ENCODE measurements at places on chromosomes 1 and 21.
A peak's percentile ranks its signal among the peaks of the same experiment; 100 is the strongest.

DNA sequence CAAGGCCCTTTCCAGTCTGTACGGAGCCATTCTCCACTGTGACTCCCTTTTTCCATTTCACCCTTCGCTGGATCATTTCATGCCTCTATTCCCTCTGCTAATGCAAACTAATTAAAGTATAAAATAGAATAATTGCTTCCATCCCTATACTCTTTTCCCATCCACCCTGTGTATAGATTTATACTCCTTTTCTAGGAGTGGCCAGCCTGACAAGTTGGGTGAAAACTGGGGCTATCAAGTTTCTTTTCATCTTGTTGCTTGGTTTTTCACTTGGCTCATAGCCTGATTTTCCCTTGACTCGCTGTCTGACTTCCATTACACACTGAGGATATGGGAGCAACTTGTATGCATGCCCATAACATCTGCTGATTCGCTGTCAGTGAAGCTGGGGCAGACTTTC, 107.0 kb downstream of the PLXNA2 start:
- no peak for DNase-seq

DNA sequence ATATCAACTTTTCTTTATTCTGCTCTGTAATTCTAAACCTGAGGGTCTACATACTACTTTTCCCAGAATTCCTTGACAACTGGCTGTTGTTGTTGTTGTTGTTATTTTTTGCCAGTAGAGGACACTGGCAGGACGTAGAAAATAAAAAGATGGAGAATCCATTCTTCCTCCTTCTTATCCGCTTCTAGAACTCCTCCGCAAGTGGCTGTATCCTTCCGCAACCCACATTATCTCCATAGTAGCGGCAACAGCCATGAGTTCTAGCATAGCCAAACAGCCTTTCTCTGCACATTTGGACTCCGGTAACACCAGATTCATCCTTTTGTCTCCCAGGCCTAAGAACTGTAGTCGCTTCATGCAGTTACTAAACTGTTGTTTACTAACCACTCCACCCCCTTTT, 91.1 kb upstream of the CACHD1 start:
- no peak for DNase-seq

GRCh38 chr1:205318231-205318991, 3.1 kb downstream of the NUAK2 start:
- no peak for DNase-seq

GRCh38 chr1:166915042-166915441, 39.0 kb upstream of the TADA1 start:
- no peak for DNase-seq

DNA sequence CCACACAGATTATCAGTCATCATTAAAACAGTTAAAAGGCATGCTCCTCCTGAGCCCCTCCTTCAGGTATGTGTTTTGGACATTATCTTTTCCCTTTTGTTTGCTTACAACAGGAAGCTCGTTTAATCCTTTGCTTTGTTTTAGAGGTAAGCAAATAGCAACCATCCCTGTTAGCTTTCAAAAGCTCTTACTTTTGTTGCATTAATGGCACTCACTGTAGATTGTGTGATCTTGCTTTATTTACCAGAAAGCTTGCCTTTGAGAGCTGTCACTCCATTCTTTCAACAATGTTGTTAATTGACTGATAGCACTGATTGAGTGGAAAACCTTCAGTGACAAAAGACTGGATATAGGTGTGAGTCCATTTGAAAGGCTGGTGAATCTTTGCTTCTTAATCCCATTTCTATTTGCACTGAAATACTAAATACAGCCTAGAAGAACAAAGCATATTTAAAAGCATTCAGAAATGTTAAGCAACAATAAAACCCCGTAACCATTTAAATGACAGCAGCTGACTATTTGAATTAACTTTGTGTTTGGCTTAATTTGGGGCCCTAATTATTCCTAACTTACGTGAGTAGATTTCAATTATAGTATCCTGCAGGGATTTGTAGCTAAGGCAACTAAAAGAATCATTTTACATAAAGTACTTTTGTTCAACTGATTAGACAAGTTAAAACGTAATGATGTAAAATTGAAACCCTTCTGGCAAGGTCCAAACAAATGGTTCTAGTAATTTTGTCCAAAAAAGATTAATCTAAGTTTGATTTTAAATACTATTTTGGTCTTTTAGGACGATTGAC, 48.3 kb downstream of the ADGRL2 start:
- DNase-seq: no peak

DNA sequence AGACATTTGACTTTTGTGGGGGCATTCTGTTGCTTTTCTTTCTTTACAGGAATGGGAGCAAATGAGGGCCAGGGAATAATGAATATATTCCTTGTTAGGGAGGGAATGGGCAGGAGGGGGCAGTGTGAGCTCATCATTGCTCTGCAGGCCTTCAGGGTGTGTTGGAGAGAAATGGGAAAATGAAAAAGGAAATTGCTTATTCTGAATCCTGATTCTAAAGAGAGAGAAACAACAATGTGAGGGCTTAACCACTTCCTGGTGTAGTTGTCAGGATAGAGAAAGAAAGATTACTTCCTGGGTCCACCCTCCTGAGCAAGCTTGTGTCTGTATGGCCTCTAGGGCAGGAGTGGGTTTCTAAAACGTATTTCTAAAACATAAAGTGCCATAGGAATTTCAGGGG, 28.3 kb downstream of the VANGL2 start:
- DNase-seq: no peak

GRCh38 chr1:232943679-232944252, 6.6 kb upstream of the NTPCR start:
- DNase-seq: no peak

- DNase-seq: no peak
These were observed 6.5 kb downstream of the CD55 start for GRCh38 chr1:207328004-207328403.

GRCh38 chr1:230307213-230307612, 118.9 kb downstream of the PGBD5 start:
- no peak for DNase-seq

DNA sequence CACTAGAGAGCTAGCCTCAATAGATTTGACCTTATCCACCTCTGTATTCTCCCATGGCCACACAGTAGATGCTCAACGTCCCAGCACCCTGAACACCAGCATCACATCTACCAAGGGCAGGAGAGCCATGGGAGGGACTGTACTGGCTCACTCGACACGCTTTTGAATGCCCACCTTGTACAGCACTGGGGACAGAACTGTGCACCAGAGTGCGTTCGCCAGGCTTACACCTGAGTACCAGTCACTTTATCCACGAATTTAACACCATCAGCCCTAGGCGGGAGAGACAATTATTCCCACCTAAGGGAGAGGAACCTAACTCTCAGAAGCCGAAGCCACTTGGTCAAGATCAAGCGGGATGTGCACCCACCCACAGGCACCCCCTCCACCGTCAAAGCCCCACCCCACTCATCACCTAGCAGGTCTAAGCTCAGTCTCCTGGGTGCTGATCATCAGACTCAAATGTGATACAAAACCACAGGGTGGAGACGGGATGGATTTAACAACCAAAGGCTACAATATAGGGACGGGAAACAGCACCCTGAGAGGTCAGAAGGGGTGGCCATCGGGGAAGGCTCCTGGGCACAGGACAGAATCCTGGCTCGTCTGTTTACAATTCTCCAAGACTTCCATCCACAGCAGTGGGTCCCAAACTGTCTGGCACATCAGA, 110.5 kb downstream of the GLIS1 start:
- no peak for DNase-seq

GRCh38 chr1:44108241-44108640, 10.4 kb upstream of the KLF17 start:
- DNase-seq: no peak

DNA sequence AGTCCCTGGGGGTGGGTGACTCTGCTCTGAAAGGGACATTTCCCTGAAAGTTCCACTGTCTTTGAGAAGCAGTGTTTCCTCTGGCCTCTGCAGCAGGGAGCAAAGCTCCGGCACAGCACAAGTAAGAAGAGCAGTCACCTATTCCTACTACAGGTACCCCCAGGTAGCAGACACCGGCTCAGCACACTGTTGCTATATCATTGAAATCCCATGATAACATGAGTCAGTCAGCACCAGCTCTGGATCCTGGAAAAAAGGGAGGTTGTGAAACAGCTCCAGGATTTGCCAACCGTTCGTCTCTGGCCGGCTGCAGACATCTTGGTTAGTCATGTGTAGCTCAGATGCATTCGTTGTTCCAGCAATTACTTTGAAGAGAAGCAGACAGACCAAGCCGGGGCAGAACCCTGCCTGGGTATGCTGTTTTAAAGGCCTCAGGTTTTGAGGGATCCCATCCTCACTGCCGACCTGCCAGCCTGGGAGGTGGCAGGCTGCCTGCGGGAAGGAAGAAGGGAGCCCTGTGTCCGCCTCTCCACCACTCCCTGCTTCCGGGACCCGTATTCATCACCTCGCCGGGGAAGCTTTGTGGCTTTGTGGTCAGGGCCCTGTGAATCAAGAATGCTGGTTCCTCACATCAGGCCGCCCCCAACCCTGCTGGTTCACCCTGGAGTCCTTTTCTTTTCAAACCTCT, 139.2 kb downstream of the CLIC6 start:
- peak; percentile 32 for DNase-seq

DNA sequence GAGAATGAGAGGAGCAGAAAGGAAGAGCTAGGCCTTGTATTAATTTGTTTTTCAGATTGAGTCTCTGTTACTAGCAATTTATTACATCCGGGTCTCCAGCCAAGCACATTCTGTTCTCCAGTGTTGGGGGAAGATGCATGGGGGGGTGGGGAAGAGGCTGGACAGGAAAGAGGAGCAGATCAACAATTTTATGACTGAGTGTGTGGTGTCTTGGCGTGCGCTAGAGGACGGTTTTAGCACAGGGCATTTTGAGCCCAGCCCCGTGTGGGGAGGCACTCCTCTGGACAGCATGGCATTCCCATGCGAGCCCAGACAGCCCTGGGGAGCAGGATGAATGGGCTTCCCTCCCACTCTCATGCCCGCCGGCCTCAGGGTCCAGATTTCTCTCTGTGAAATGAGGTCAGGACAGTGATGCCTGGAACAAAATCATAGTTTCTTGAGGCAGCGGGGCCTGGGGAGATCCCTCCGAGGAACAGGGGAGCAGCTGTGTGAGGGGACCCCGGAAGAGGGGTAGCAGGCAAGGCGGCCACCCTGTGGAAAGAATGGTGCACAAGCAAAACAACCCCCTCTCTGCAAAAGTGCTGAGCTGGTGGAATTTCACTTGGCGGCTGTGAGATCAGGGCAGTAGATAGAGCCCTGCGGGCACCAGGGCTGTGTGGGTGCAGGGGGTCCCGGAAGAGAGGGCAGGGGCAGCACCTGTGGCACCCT, 16.3 kb downstream of the SOX13 start:
- no peak for DNase-seq

DNA sequence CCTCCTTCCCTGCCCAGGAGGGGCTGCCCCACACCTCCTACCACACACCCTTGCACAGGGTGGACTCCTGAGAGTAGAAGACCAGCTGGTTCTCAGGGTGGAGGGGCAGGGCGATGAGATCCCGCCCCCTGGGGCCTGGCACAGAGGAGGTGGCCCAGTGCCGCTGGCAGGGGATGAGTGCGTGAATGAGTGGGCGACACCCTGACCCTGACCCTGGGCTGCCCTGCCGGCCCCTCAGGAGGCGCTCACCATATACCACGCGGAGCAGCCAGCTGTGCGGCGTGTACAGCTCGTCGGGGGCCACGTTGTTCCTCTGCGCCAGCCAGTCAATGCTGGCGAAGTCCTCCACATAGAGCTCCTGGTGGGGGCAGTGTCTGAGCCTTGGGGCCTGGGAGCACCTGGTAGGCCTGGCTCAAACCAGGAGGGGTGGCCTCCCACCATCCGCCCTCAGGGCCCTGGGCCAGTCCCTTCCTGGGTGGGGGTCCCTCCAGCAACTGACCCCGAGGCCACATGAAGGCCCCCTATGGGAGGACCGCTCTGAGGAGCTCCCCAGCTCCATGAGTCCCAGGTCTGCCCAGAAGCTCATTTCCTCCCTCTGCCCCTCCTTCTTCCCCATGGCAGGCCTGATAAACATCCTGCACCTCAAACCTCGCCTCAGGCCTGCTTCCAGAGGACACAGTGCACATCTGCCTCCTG, 13.0 kb downstream of the LSS start:
- no peak for DNase-seq

GRCh38 chr1:115189814-115190539, 100.7 kb upstream of the TSPAN2 start:
- DNase-seq: no peak

DNA sequence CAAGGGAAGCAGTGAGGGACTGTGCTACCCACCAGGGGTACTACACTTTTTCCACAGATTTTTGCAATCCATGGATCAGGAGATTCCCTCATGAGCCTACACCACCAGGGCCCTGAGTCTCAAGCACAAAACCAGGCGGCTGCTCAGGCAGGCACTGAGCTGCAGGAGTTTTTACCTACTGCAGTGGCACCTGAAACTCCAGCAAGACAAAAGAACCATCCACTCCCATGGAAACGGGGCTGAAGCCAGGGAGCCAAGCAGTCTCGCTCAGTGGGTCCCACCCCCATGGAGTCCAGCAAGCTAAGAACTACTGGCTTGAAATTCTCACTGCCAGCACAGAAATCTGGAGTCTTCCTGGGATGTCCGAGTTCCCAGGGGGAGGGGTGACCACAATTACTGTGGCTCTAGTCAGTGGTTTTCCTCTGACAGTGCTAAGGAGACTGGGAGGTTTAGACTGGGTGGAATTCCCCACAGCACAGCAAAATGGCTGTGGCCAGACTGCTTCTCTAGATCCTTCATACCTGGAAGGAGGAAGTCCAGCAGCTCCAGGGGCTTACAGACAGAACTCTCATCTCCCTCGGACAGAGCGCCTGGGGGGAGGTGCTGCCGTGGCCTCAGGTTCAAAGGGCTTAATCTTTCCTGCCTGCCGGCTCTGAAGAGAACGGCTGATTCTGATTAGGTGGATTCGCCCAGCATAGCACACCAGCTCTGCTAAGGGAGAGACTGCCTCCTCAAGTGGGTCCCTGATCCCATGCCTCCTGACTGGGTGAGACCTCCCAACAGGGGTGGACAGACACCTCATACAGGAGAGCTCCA, 437.8 kb downstream of the LTN1 start:
- no peak for DNase-seq

- DNase-seq: no peak
These were observed 11.4 kb downstream of the MX2 start for GRCh38 chr21:41373253-41373652.

DNA sequence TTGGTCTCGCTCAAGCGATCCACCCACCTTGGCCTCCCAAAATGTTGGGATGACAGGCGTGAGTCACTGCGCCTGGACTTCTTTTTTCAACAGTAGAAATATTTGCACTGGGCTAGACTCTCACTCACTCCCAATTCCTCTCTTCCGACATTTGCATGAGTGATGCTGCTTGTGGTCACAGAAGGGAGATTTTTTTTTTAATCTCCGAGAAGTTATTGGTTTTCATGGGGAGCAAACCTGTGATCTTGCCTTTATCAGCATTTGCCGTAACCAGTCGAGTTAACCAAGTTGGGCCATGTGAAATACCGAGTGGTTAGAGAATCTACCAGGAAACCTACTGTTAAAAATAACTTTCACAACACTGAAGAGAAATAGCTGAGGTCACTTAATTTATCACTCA, 21.1 kb downstream of the ERG start:
- no peak for DNase-seq

- DNase-seq: no peak
These were observed 19.5 kb upstream of the WARS2 start for GRCh38 chr1:119159966-119160365.

Data from activated T-helper 1 cell treated with Interleukin-2 at 50 U/mL for 16 hours (primary cell).